ENCODE measurements at places on chromosomes 6 and 20.

DNA sequence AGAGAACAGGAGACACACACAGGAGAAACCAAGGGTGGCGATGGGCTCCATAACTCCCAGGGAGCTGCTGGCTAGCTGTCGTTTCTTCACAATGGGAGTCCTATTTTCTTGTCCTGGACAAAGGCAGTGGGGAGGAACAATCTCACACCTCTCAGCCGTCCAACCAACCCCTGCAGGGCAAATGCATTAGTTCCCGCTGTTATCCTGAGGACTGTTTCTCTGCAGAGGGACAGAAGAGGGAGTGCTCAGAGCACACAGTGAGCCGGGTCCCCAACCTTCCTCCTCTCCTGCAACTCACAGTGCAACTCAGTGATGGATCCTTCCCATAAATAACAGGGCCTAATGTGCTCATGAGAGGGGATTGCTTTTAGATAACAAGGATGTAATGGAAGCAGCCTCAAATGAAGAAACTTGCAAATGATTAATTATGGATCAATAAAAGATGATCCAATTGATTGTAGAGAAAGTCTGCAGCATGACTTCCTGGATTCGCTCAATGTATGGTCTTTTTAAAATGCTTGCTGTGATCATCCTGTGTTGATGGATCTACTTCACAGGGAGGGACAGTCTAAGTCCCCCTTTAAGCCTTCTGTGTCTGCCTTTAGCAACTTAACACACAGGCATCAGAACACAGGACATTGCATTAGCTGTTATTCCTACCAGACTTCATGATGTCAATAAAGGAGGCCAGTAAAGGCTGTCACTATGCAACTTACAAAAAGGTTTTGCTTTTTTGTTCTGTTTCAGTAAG lies 453.4 kb upstream of the AGPAT4 start:
- DNase-seq = no peak

DNA sequence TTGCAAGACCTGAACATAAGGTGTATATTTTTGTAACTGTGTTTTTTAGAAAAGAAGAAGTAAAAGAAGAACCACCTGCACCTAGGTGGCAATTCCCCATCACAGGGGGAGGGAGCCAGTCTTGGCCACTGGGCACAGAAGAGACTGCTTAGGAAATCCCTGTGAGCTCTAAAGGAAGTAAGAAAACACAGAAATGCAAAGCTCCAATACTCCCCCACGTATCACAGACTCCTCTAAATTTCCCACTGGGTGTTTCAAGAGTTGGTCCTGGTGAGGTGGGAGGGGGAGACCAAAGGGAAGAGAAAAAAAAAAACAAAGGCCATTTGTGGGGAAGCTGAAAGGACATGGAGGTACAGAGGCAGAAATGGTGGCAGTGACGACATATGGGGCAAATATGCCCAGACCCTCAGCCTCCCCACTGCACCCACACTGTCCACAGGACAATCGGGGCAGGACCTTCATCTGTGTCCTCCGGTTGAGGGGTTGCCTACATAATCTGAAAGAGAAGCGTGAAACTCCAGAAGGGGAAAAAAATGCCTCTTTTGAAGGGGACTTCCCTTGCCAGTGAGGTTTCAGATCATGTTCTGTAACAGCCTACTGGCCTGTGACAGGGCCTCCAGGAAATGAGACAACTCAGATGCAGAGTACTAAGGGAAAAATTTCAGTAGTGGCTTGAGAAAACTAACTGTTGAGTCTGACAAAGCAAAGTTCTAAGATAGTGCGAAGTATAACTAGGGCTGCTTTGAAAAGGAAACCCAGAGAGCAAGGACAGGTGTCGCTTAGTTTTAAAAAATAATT lies 226.2 kb upstream of the MARCKS start:
- DNase-seq = no peak

GRCh38 chr6:13776602-13777001 lies 37.8 kb downstream of the MCUR1 start:
- DNase-seq = no peak

- DNase-seq = no peak
These were observed 715.8 kb downstream of the RNF144B start for GRCh38 chr6:19102936-19103335.

- no peak for DNase-seq
These were observed 9.1 kb upstream of the JAG1 start for GRCh38 chr20:10682939-10683338.

DNA sequence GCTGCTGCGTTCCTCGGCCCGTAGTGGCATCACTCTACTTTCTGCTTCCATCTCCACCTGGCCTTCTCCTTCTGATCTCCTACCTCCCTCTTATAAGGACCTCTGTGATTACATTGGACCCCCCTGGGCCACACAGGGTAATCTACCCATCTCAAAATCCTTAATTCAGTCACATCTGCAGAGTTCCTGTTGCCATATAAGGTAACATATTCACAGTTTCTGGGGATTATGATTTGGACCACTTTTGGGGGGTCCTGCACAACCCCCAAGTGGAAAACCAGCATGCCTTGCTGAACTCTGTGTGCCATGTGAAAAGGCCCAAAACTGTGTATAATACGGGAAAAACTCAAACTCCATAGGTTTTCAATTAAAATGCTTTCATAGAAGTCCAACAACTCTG lies 51.1 kb downstream of the LY86 start:
- no peak for DNase-seq

GRCh38 chr6:26472549-26473290 lies 15.0 kb downstream of the BTN2A1 start:
- DNase-seq = no peak

- DNase-seq = no peak
These were observed 39.1 kb downstream of the KCNQ2 start for GRCh38 chr20:63433351-63433750.

GRCh38 chr6:36933102-36933501 lies 21.4 kb upstream of the PI16 start:
- DNase-seq = no peak

- DNase-seq = no peak
These were observed 359.2 kb upstream of the KHDRBS2 start for GRCh38 chr6:62645274-62645673.

GRCh38 chr6:118334634-118335033 lies 213.5 kb upstream of the PLN start:
- DNase-seq = no peak

DNA sequence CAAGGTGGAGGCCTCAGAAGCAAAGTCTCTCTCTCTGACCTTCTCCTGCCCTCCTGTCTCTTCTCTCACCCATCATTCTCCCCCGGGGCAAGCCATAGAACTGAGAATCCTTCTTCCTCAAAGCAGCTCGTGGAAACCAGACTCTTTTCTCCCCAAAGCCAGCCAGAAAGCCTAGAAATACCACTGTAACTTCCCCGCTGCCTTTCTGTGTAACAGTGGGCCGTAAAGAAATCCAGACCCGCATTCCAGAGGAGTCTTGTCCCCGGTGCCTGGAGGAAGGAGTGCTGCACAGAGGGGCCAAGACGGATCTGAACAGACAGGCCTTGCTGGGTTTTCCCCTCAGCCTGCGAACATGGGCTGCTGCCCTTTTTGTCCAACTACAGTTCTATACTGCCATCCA lies 977 bp upstream of the SLC22A2 start:
- DNase-seq = no peak

DNA sequence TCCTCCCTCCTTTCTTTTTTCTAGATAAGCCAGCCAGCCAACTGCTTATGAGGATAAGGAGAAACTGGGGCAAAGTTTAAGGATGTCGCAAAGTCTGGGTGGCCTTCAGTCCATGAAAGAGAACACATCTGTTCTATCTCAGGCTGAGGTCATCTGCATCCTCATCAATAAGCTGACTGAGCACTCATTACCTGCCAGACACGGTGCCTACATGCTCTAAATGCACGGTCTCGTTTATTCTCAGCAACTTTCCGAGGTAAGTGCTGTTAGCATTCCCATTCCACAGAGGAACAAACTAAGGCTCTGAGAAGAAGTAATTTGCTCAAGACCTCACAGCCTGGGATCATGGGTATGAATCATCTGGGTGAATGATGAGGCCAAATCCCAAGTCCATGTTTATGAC lies 133.1 kb downstream of the BCAS1 start:
- no peak for DNase-seq

DNA sequence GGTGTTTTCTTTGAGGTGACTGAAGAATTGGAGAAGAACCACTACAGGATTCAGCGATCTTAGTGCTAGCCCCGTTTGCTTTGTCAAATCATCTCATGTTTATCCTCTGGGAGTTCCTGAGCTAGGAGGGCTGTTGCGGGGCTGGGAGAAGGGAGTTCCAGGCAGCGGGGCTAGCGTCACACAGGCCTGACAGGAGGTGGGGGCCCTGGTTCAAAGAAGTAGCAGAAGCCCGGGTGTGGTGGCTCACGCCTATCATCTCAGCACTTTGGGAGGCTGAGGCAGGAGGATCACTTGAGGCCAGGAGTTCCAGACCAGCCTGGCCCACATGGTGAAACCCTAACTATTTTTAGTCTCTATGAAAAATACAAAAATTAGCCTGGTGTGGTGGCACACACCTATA lies 33.2 kb upstream of the SULF2 start:
- no peak for DNase-seq

GRCh38 chr6:97427648-97428047 lies 144.6 kb upstream of the MMS22L start:
- no peak for DNase-seq

- no peak for DNase-seq
These were observed 185.0 kb downstream of the SYNDIG1 start for GRCh38 chr20:24654425-24654824.

GRCh38 chr6:88920774-88921733 lies 42.4 kb downstream of the RNGTT start:
- DNase-seq = no peak

DNA sequence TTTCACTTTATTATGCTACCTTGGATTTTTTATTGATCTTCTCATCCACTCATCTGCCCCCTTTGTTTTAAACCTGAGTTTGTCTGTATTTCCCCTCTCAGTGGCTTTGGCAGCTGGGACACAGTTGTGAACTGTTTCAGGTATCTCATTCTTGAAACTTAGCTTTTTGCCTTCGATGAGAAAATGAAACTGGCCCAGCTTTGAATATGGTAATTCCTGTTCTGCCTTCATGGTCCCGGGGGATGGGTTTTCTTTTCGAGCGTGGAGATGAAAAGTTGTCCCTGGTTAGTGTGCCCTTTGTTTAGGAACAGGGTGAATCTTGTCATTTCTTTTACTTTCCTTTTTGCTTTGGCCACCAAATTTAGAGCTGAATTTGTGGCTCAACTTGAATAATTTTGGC lies 25.6 kb downstream of the DHX35 start:
- DNase-seq = no peak

DNA sequence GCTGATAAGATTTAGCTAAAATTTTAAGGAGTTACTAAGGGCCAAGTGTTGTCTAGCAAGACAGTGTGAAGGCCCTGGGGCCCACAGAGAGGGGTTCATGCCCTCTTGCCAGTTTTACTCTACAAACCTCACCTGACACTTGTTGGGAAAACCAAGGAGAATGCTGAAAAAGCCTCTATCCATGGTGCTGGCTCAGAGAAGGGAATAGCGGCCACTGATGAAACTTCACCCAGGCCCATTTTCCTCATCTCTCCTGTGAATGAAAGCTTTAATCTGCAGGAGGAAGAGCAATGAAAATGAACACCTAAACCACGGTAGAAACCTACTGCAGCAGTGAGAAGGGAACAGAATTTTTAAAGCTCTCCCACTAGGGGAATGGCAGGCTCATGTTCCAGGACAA lies 317.3 kb upstream of the CNR1 start:
- DNase-seq = no peak

- no peak for DNase-seq
These were observed 523.4 kb upstream of the BTBD3 start for GRCh38 chr20:11394145-11394833.

GRCh38 chr6:87971605-87972262 lies 75.9 kb upstream of the SPACA1 start:
- no peak for DNase-seq

- no peak for DNase-seq
These were observed 19.3 kb downstream of the COL9A3 start for GRCh38 chr20:62835931-62836861.

GRCh38 chr20:41138475-41139226 lies 1.3 kb downstream of the PLCG1 start:
- DNase-seq = no peak

DNA sequence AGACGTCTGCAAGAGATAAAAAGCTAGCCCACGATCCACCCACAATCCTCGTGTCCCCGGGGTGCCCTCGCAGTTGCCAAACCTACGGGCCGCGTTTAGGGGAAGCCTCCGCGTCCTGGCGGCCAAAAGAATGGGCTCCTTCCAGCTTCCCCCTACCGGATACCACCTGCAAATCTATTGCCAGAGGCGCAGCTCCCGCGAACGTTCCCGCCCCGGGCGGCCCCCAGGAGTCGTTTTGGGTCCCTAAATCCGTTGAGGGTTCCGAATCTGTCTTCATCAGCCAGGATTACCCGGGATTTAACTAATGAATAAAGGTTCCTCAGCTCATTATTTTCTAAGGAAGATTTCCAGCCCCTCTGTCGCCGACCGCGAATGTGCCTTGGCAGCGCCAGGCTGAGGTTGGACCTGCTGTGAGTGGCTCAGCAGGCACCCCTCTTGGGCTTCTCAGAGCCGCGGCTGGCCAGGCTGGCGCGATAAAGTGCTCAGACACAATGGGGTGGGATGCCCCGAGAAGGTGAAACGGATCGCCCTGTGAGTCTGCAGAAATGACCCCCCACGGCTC lies 2.8 kb upstream of the VSX1 start:
- no peak for DNase-seq

GRCh38 chr6:14966906-14967711 lies 278.8 kb upstream of the JARID2 start:
- no peak for DNase-seq

DNA sequence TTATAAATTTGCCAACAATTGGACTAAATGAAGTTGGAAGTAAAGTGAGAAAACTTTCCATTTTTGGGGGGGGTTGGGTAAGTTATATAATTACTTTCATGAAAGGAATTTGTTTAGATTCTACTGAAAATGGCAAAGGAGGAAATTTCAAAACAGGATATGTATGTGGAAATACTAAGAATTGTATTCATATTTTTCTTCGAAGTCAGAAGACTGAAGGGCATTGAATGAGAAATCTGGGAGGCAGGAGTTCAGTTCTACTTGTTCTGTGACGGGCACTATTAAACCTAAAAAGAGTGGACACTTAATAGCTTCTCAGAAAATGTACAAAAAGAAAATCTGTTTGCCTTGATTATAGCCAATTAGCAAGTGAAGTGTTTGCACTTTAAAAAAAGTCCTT lies 114.7 kb downstream of the PRIM2 start:
- no peak for DNase-seq

Data from NCI-H1436 (cell line).